CD4-positive, alpha-beta T cell (primary cell): ENCODE measurements at places on chromosomes 12 and 14.

GRCh38 chr14:68361231-68361630 is 431.6 kb downstream of the ZFP36L1 start:
- no peak for DNase-seq

DNA sequence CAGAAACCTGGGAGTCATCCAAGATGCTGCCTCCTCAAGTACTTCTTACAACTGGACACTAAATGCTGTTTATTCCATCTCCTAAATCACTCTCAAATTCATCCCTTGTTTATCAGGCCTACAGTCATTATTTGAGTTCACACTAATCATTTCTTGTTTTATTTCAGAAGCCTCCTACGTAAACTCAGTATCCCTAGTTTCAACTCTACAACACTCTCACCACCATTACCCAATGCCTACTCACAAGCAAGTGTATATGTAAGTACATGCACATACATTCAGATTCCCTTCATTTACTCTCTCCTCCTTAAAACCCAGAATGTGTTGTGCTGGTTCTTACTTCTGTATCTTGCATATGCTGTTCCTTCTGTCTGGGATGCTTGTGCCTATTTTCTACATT is 43.0 kb downstream of the DDHD1 start:
- DNase-seq: no peak

- no peak for DNase-seq
Measured at GRCh38 chr14:61320806-61321384, 484 bp upstream of the PRKCH start.

DNA sequence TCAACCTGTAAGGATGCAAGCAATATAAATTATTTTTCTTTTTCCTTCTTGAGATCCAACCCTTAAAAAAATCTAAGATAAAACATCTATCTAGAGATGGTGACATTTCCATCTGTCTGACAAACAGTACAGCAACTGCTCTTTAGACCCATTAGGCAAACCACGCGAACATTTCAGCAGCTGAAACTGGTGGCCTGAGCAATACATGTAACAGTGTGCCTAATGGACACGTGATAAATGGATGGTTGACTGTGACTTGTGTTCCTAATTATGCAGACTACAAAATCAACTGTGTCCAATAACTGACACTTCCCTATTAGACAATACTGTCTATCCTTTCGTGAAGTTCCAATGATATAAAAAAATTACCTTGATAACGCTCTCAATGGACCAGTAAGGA is 18.9 kb downstream of the E2F7 start:
- no peak for DNase-seq
